Uterus (tissue), 4 donors: ENCODE measurements at places on chromosomes 4 and X.

- no peak overlapping the region for H3K4me3 ChIP-seq
- no peaks in the 10 kb centered on the region for H3K4me1 ChIP-seq
- H3K27me3 ChIP-seq, result no peaks in the 10 kb centered on the region
- no peaks in the 10 kb centered on the region for H3K36me3 ChIP-seq
- peak overlapping the region; percentile 62 for H3K27ac ChIP-seq
Observed at GRCh38 chr4:26141911-26142638, 178.7 kb upstream of the RBPJ start.

GRCh38 chr4:117326091-117326490 lies 240.7 kb upstream of the TRAM1L1 start:
- DNase-seq, result no peak
- no peak overlapping the region for H3K4me3 ChIP-seq
- H3K4me1 ChIP-seq, result no peaks in the 10 kb centered on the region
- no peaks in the 10 kb centered on the region for H3K27me3 ChIP-seq
- no peaks in the 10 kb centered on the region for H3K36me3 ChIP-seq

DNA sequence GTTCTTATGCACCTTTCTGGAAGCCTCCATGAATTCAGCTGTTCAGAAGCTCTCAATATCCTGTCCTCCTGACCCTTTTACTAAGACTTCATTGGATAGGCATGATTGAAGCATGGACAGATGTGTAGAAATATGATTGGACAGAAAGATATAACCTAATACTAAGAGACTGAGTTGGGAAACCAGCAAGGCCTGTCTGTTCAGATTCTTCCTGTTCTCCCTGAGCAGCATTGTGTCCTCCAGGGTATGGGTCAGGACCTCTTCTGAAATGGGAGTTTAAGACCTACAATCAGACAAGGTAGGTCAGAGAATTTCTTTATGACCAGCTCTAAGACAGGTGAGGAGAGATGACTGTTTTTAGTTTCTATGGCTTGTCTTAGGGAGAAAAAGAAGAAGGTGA lies 23.9 kb upstream of the MAGEA11 start:
- H3K36me3 ChIP-seq, result no peaks in the 10 kb centered on the region
- no peak overlapping the region for H3K27ac ChIP-seq
- H3K4me3 ChIP-seq, result no peak overlapping the region
- no peaks in the 10 kb centered on the region for H3K27me3 ChIP-seq
- no peaks in the 10 kb centered on the region for H3K4me1 ChIP-seq

DNA sequence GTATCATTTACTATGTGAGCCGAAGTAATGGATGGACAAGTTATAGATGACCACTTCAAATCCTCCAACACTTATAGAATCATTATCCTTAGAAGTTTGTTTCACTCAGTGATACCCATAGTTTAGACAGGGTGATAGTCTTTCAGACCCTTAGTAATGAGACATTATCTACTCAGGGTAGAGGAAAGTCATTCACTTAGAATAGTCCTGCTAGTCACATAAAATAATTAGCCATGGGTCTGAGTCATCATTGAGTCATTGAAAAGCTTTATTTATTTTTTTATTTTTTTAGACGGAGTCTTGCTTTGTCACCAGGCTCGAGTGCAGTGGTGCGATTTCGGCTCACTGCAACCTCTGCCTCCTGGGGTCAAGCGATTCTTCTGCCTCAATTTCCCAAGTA lies 321.7 kb upstream of the FSTL5 start:
- H3K4me1 ChIP-seq, result no peaks in the 10 kb centered on the region
- no peak overlapping the region for H3K4me3 ChIP-seq
- no peaks in the 10 kb centered on the region for H3K36me3 ChIP-seq
- DNase-seq, result no peak
- H3K27me3 ChIP-seq, result no peaks in the 10 kb centered on the region
- H3K27ac ChIP-seq, result no peak overlapping the region

DNA sequence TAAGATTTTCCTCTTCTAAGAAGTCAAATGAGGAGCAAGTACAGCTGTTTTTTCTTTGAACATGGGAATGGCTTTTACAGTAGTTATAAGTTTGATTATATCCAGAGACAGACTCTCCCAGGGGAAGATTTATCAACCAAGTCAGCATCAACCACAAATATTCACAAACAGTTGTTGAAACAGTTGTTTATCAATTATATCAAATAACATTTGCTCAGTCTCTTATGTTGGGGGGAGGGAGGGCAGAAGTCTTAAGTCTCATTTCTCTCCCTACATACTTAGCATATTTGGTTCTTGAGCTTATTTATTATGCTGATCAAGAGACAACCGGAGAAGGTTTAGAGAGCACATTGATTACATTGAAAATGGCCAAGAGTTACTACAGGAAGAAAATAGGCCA lies 110.1 kb downstream of the FBXO8 start:
- H3K27me3 ChIP-seq, result no peaks in the 10 kb centered on the region
- DNase-seq, result no peak
- no peaks in the 10 kb centered on the region for H3K36me3 ChIP-seq
- no peak overlapping the region for H3K27ac ChIP-seq
- H3K4me3 ChIP-seq, result no peak overlapping the region

- H3K4me3 ChIP-seq, result no peak overlapping the region
- H3K4me1 ChIP-seq, result no peaks in the 10 kb centered on the region
- no peaks in the 10 kb centered on the region for H3K36me3 ChIP-seq
Observed at GRCh38 chr4:7167706-7168105, 24.6 kb upstream of the SORCS2 start.

DNA sequence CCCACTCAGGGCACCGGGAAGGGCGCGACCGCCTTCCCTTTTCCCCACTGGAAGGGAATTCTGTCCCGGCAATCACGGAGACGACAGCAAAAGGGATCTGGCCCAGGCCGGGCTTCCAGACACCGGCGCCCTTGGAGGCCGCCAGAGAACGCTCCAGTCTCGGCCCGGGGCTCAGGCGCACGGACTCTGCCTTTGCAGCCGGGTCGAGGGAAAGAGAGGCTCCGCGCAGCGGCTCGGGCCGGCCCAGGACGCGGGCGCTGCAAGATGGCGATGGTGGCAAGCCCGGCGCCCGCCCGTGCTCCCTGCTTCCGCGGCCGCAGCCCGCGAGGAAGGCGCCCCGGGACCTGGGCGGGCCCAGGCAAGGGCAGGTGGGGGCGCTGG lies 1.1 kb downstream of the CTBP1 start:
- no peaks in the 10 kb centered on the region for H3K27me3 ChIP-seq
- peaks cover 47% of the 10 kb centered on the region for H3K4me1 ChIP-seq
- H3K4me3 ChIP-seq, result peak overlapping the region; percentile 50
- H3K27ac ChIP-seq, result peak overlapping the region; percentile 97
- no peak for DNase-seq

GRCh38 chrX:63869506-63869905 lies 84.5 kb upstream of the ARHGEF9 start:
- H3K4me3 ChIP-seq, result no peak overlapping the region
- no peaks in the 10 kb centered on the region for H3K4me1 ChIP-seq
- DNase-seq, result no peak
- no peaks in the 10 kb centered on the region for H3K27me3 ChIP-seq

GRCh38 chr4:158622251-158622650 lies 49.4 kb downstream of the C4orf46 start:
- no peak for DNase-seq
- no peaks in the 10 kb centered on the region for H3K4me1 ChIP-seq
- H3K4me3 ChIP-seq, result no peak overlapping the region

GRCh38 chrX:16882169-16882568 lies 12.0 kb upstream of the RBBP7 start:
- H3K4me1 ChIP-seq, result no peaks in the 10 kb centered on the region
- peak overlapping the region; percentile 35 for H3K4me3 ChIP-seq
- peak; percentile 54 for DNase-seq
- no peaks in the 10 kb centered on the region for H3K36me3 ChIP-seq

GRCh38 chrX:21376636-21377035 lies 2.4 kb downstream of the CNKSR2 start:
- no peak overlapping the region for H3K27ac ChIP-seq
- H3K4me1 ChIP-seq, result peaks cover 3% of the 10 kb centered on the region
- H3K27me3 ChIP-seq, result peaks cover 15% of the 10 kb centered on the region
- no peaks in the 10 kb centered on the region for H3K36me3 ChIP-seq
- no peak for DNase-seq

DNA sequence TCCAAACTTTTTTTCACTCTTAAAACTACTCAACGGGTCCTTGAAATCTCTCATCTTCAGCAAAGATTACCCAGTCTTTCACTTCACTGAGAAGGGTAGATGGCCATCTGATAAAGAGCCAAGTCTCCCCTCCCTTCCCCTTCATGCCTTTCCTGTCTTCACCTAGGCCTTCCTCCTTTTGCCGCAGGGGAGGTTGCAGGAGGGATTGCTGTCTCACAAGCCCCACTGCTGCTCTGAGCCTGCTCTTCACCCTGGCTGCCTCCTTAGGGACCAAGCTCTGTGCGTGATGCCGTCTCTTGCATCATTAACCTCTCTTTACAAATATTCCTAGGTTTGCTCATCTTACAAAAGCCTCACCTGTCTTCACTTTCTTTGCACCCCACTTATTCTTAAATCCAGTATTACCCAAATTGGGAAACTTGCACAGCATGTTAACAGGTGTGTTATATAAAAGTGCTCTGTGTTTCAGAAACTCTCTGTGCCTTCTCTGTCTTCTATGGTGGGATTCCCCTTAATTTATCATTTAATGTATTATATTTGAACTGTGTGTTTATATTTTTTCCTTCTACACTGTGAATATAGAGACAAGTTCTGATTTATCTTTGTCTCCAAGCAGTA lies 3.8 kb downstream of the ZFX start:
- H3K27ac ChIP-seq, result peak overlapping the region; percentile 42
- H3K36me3 ChIP-seq, result no peaks in the 10 kb centered on the region
- DNase-seq, result no peak
- H3K4me3 ChIP-seq, result no peak overlapping the region
- H3K27me3 ChIP-seq, result no peaks in the 10 kb centered on the region

GRCh38 chr4:14620567-14621141 lies 381.6 kb upstream of the CPEB2 start:
- H3K4me3 ChIP-seq, result no peak overlapping the region
- H3K36me3 ChIP-seq, result no peaks in the 10 kb centered on the region
- no peak for DNase-seq
- no peaks in the 10 kb centered on the region for H3K27me3 ChIP-seq
- H3K4me1 ChIP-seq, result no peaks in the 10 kb centered on the region
- no peak overlapping the region for H3K27ac ChIP-seq

GRCh38 chr4:144614850-144615585 lies 30.9 kb upstream of the HHIP start:
- DNase-seq, result no peak
- no peaks in the 10 kb centered on the region for H3K36me3 ChIP-seq
- no peak overlapping the region for H3K27ac ChIP-seq
- H3K4me1 ChIP-seq, result no peaks in the 10 kb centered on the region

DNA sequence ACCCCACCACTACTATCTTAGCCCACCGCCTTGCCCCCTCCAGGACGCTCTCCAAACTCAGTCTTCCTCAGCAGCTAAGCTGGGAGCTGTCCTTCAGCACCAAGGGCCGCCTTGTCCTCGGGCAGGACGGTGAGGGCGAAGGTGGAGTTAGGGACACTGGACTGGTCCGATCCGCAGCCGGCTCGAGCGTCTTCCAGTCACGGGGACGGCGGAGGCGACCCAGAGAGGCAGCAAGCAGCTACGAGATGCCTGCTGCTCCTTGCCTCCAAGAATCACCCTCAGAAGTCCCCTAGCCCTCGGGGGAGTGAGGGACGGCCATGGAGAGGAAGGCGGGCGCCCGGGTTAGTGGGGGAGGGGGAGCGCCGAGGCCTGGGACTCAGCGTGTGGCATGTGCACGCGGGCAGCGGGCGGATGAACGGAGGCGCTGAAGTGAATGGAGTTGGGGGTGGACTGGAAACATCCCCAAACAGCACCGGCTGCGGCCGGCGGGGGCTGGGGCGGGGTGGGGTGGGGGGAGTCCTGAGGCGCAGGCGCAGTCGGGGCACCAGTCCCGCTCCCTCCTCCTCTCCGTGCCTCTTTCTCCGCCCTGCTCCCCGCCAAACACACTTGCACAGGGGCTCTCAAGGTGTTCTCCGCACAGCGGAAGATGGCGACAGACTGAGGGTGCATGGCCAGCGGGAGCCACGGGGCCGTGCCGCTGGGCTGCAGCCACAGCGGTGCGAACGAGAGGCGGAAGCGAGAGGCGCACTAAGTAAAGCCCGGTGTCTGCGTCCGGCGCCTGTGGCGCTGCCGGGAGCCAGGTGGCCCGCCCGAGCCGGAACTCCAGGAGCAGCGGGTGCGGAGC lies at the start of gene NALF2:
Gene NALF2 (plus strand): TSS at position 545 of the 844 bp plus-strand sequence. CDS start 957 bp downstream, outside the sequence.
- no peak for DNase-seq
- peak within 1 kb of the TSS; percentile 25 for H3K4me3 ChIP-seq
- H3K27ac ChIP-seq, result no peak within 1 kb of the TSS
- no peaks in the 10 kb centered on the region for H3K4me1 ChIP-seq

- no peak overlapping the region for H3K4me3 ChIP-seq
- DNase-seq, result no peak
- no peaks in the 10 kb centered on the region for H3K27me3 ChIP-seq
- H3K27ac ChIP-seq, result no peak overlapping the region
- no peaks in the 10 kb centered on the region for H3K4me1 ChIP-seq
Observed at GRCh38 chr4:40228497-40229365, 31.9 kb downstream of the RHOH start.

DNA sequence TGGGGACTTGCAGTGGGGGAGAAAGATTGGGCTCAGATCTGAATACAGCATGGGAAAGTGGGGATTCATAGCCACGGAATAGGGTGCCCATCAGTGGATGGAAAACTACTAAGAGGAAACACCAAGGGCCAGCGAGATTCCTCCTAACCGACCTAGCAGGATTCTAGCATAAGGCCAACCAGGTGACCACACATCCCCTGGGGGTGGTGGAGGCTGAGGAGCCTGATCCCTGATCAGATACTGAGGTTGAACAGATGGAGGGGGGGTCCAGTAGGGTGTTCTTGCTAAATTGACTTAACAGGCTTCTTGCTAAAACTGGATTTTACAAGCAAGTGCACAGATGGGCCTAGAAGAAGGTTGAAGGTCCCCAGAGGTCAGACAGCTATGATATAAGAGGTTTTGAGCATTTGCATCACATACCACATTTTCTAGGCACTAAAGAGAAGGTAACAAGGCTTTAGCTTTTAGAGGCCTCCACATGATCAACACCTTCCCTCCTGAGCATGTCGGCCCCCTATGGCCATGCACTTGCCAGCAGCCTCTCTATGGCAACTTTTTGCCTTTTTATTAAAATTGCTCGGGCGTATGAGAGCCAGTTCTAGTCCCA lies 69.1 kb upstream of the PUDP start:
- H3K4me3 ChIP-seq, result no peak overlapping the region
- no peaks in the 10 kb centered on the region for H3K27me3 ChIP-seq
- H3K27ac ChIP-seq, result no peak overlapping the region

DNA sequence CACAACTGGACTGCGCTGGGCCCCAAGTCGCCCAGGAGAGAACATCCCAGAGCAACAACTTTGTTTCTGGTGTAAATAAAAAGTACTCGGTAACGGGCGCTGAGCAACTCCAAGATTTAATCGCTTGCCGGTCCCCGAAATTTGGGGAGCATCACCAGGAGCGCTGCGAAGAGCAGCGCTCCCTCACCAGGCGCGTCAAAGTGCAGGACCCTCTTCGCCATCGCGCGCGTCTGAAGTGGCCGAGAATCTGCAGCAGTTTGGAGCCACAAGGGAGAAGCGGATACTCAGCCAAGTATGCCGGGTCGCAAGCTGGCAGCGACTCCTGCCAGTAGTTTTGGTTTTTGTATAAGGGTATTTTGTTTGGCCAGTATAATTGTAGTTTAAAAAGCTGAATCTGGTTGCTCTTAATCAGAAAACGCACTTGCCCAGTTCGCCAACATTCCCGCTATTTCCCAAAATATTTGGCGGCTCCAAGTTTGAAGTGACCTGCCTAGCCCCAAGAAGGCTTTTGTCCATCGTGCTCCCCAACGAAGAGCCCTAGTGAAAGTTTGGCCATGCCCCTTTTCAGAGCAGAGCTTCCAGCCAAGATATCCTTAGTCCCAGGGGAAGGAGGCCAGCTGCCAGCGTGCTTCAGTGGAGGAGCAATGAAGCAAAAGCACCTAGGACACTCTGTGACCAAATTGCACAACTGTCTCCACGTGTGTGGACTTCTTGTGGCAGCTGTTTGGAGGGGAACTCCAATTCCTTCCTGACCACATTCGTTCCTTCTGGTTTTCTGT lies 557 bp upstream of the KDR start:
- H3K36me3 ChIP-seq, result no peaks in the 10 kb centered on the region
- H3K27me3 ChIP-seq, result no peaks in the 10 kb centered on the region
- H3K27ac ChIP-seq, result peak overlapping the region; percentile 57
- peak overlapping the region; percentile 54 for H3K4me3 ChIP-seq
- no peak for DNase-seq
